NCI-H187 (cell line): ENCODE measurements at places on chromosomes 11 and 22.
A peak's percentile ranks its signal among the peaks of the same experiment; 100 is the strongest.

DNA sequence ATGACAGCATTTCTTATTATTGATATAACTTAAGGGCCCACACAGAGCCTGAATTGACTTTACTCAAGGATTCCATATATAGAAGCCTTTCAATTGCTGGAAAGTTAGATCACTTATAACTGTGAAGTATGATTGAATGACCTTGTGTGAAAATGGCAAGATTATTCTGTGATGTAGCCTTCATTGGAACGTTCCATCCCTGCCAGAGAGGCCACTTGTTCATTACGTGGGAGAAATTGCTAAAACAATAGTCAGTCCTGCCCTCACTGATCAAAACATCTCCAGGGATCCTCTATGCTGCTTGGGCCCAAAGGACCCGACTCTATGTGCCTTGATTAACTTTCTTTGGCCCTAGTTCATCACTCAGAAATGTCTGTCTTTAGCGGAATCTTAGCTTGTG lies 159.5 kb upstream of the BLID start:
- no peak for DNase-seq

- no peak for DNase-seq
These were observed 948 bp upstream of the MRTFA start for GRCh38 chr22:40637183-40638150.

DNA sequence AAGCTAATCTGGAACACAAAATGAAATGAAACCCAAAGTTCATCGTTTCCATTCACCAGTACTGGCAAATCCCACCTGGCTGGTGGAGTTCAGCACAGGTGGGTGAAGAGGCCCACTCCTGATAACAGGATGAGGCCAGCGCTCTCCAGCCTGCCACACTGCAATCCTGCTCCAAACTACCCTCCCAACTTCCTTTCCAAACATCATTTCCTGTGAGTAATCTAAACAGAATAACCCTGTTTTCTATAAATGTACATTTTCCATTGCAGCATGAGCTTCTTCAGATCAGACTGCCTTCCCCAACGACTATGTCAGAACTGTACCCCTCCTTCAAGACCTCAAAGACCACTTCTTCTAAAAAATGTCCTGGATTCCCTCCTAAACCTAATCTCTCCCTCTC lies 15.9 kb upstream of the NFRKB start:
- no peak for DNase-seq

DNA sequence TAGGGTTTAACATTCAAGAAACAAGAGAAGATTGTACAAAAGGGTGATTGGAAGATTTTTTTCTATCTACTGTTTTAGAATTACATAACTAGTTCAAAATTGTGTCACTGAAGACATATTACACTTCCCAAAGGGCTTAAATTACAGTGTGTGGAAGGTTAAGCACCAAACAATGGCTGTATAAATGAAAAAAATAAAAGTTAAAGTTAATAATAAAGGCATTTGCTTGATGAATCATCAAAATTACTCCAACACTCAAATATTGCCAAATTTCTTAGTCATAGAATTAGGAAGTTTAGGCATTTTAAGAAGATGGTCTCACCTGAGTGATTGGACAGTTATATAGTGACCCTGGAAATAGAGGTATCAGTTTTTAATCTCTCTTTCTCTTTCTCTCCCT lies 227.6 kb upstream of the CARD18 start:
- no peak for DNase-seq

- no peak for DNase-seq
These were observed 17.2 kb upstream of the CD59 start for GRCh38 chr11:33753304-33753967.

GRCh38 chr22:17845790-17846189 lies 71.5 kb upstream of the BID start:
- no peak for DNase-seq

DNA sequence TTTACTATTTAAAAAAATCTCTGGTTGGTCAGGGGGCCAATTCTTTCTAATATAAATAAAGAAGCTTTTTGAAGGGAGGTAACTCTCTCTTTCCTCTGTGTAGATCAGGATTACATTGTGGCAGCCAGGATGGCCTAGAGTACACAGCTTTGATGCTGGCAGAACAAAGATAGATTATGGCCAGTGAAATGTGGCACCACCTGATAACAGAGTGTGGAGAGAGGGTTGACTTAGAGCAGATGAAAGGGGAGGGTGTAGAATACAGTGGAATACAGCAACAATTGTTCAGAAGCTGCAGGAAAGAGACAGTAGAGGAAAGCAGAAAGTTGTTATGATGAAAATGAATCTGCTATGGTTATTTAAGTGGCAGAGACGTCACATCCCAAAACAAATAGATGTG lies 99.0 kb downstream of the FAR1 start:
- no peak for DNase-seq

DNA sequence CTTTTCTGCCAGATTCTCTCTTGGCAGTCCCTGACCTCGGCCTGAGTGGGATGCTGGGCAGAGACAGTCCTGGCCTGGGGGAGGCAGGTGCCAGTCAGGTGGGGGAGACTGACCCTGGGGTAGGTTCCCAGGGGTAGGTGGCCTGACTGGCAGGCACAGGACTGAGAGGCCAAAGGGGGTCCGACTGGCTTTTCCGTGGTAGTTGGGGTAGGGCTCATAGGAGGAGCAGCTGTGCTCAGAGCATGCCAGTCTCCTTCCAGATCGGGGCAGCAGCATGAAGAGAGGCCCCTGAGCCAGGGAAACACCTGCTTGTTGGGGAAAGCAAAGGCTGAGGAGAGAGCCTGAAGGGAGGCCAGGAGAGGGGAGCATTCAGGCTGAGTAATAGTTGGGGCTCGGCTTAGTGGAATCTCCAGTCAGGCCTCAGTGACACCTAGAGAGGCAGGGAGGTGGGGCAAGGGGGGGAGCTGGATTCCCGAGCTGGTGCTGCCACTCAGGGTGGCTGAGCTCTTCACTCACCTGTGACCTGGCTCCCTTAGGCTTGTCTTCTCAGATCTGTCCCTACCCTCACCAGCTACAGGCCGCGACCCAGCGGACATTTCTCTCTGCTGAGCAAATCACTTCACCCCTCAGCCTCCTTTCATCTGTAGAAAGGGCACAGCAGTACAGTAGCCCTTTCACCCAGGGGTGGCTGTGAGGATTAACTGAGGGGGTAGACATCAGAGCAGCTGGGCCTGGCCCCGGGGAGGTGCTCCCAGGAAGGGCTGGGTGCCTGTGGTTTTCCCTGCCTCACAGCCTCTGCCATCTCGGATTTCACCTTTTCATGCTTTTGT lies 26.2 kb downstream of the MCM5 start:
- DNase-seq = peak; percentile 62

GRCh38 chr22:39155421-39155820 lies 2.9 kb upstream of the CBX7 start:
- no peak for DNase-seq

DNA sequence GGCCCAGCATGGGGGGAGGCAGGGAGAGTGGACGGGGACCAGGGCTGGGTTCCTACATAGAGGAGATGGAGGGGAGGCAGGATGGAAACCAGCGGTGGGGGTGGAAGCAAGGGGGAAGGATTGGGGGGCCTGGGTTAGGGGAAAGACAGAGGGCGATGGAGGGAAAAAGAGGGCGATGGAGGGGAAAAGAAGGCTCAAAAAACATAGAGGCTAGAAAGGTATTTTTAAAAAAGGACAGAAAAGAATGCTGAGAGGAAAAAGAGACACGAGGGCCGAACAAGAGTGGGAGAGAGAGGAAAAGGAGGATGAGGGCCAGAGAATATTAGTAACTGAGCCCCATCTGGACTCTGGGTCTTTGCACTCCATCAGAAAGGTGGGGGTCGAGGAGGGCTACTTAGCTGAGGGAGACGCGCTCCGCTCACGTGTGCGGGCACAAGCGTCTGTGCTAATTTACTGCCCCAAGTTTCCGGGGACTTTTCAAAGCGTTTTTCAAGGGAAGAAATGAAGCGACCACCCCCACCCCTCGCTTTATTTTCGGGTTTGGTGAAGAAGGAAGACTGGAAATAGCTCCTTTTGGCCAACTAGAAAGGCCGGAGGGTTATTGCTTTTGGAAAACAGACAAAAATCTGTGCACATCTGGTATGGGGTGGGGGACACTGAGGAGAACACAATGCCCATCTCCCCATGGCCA lies 14.5 kb downstream of the PAX6 start:
- DNase-seq = no peak

DNA sequence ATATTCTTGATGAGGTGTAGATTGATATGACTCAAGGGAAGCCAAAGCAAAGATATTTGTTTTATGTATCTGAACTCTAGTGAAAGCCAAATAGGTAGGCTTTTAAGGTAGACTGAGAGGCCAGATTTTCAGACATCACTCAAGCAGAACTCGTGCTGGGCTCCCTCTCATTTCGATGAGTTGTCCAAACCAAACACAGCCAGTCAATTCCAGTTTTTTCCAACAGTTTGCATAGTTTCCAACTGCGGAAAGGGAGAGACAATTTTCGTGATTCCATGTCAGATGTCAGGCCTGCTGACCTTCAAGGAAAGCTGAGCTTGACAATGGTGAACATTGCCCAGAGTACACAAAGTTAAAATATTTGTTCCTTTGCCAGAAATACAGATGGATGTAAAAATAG lies 110.9 kb upstream of the MPPED2 start:
- no peak for DNase-seq

- DNase-seq = no peak
These were observed 131.2 kb upstream of the MTMR2 start for GRCh38 chr11:96054870-96055705.

- DNase-seq = no peak
These were observed 22.1 kb downstream of the MTFP1 start for GRCh38 chr22:30447656-30448055.

DNA sequence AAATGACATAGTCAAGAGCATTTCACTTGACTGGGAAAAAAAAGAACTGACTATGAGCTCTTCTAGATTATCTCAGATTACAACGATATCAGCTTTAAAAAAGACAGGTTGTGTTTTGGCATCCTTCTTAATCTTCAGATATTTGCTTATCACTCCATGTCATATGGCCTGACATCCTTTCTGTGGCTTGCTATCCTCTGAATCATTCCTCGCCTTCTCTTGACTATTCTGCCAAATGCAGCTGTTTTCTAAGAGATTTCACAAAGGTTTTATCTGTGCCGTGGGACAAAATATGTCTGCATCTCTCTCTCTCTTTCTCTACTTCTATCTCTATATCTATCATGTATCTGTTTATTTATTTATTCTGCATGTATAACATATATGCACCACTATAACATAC lies 746.1 kb downstream of the CNTN5 start:
- DNase-seq = no peak

- no peak for DNase-seq
These were observed 63.5 kb downstream of the FAM83F start for GRCh38 chr22:40058265-40058664.

DNA sequence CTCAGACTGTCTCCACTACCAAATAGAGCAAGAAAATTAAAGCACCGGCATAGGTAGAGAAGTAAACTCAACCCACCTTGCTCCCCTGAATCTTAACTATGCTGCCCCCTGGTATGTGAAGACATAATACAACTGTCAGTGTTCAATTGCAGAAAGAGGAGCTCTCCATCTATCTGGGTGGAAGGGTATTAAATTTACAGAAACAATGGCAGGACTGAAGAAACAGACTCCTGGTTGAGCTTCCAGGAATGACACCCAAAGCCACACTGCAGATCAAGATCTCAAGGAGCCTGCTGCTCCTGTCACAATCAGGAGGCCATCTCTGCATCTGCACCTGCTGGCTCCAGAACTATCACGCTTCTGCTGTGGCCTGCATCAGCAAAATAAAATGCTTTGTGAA lies 132.1 kb upstream of the BMAL1 start:
- DNase-seq = no peak

GRCh38 chr11:112871909-112872500 lies 89.2 kb upstream of the NCAM1 start:
- DNase-seq = no peak

GRCh38 chr11:20013346-20014066 lies 146.8 kb downstream of the DBX1 start:
- DNase-seq = no peak

DNA sequence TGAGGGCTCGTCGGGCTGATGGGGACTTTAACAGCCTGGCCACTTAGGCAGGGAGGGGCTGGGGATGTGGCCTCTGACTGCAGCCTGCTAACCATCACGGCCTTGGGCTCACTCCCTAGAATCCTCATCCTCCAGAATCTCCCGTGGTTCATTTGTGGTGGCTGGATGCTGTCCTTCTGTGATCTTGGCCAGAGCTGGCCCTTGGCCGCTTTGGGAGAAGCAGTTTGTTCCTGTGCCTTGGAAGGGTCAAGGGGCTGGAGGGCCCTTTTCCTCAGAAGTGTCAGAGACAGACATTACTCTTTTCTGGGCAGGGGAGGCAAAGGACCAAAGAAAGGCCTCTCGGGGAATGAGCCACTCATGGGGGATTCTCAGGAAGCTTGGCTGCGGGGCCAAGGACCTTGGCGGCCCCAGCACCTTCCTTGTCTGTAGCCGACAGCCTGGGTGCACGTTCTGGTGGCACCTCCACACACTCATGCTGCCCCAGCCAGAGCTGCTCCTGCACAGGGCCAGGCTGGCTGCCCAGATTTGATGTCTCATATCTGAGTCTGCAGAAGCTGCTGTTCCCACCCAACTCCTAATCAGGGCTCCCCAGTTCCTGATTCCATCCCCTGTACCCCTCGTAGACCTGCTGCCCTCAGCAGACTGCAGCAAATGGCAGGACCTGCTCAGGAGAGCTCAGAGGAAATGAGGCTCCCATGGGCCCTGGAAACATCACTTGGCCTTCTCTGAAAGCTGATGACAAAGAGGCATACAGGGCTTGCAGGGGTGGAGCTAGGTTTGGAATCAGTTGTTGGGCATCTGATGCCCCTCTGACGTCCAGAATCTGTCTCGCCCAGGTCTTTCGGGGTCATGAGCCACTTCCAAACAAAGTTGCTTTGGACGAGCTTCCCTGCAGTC lies 107.7 kb downstream of the CTTN start:
- DNase-seq = no peak

- DNase-seq = no peak
These were observed 22.7 kb upstream of the PLEKHB1 start for GRCh38 chr11:73623686-73624085.

- DNase-seq = no peak
These were observed 514.9 kb downstream of the BUD13 start for GRCh38 chr11:116257883-116258282.

DNA sequence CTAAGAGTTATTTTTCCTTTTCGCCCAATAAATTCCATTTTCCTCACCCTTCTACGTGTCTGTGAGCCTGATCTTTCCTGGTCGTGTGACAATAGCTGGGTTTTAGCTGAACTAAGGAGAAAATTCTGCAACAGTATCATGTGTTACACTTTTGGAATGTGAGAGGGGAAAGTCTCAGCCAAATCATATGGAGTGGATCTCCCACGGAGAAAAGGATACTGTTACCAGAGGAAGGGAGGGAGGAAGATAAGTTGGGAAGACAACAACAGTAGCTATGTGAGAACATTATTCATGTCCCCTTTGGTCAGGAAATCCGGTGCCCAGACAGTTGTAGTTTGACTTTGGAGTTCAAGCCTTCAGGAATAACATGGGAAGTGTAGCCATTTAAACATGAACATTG lies 584.0 kb upstream of the RAG2 start:
- DNase-seq = no peak

DNA sequence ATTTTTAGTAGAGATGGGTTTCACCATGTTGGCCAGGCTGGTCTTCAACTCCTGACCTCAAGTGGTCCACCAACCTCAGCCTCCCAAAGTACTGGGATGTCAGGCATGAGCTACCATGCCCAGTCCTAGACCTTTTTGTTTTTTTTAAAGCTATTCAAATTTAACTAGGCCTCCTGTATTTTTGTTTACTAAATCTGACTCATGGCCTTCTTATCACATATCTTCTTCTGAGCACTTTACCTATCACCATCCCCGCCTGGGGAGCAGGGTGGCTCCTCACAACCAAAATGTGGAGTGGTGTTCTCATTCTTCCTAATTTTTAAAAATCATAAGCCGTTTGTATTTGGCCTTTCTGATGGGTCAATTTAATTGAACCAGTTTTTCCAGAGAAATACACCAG lies 92.6 kb downstream of the DBX1 start:
- no peak for DNase-seq
